ENCODE measurements at places on chromosomes 4 and X.
A peak's percentile ranks its signal among the peaks of the same experiment; 100 is the strongest.

- DNase-seq: no peak
Measured at GRCh38 chr4:39124885-39125599, 57.3 kb upstream of the WDR19 start.

DNA sequence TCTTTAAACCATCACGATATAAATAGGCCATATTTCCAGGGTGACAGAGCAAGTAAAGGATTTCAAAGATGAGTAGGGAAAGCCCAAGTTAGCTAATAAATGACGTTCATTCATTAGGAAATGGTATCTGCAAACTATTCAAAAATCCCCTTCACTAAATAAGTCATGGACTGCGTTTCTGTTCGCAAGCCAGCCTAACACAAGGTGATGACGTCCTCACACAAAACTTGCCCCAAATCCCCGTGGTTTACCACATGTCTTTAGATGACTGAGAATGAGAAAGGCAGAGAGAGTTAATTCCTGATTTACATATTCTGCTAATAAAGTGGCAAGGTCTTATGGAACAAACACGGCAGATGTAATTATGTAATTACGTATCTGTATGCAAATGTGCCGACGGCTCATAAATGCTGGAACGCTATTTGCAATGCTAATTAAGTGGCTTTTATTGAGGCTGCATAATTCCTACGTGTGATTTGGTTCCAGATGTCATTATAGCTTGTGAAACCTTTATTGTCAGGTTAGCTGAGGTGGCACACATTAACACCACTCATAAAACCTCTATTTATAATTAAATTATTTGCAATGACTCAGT is 437.7 kb upstream of the FRG1 start:
- no peak for DNase-seq

- no peak for DNase-seq
Measured at GRCh38 chr4:8847764-8848163, 23.9 kb downstream of the HMX1 start.

DNA sequence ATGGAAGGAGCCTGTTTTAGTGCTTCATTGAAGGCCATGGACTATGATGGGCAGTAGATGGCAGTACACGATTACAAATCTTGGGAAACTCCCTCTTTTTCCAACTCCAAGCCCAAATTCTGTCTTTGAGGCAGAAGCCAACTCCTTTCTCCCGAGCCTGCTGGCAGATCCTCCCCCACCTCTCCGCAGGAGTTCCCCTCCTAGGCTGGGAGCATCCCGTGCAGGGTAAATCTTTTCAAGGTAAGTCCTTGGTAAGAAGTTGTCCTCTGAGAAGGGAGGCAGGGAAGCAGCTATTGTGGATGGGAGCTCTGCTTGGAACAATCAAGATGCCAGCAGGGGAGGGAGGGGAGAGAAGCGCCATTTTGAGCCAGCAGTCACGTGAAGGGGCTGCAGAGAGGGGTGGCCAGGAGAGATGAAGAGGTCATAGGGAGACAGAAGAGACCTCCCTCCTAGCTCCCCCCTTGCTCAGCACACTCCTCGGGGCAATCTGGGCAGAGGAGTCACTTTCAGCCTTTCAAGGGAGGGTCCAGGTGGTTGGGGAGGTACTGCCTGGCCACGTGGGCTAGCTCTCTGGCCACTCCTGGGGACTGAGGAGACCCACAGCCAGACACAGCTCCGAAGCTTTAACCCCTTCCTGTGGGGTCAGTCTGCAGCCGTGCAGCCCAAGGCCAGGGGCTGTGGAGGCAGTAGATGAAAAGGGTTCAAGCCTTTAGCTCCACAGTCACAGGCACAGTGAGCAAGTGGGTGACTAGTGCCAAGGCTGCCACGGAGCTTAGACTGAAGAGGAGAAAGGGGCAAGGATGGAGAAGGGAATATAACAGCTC is 9.6 kb downstream of the CC2D2A start:
- DNase-seq: peak; percentile 68

GRCh38 chr4:40185830-40186664 is 10.8 kb upstream of the RHOH start:
- DNase-seq: no peak

DNA sequence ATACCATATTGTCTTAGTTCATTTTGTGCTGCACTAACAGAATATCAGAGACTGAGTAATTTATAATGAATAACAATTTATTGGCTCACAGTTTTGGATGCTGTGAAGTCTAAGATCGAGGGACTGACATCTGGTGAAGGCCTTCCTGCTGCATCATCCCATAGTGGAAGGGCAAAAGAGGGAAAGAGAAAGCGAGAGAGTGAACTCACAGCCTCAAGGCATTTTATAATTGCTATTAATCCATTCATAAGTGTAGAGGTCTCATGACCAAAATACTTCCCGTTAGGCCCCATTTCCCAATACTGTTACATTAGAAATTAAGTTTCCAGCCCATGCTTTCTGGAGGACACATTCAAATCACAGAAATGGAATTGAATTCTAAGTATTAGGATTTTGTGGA is 554.4 kb downstream of the TRAM1L1 start:
- DNase-seq: no peak

DNA sequence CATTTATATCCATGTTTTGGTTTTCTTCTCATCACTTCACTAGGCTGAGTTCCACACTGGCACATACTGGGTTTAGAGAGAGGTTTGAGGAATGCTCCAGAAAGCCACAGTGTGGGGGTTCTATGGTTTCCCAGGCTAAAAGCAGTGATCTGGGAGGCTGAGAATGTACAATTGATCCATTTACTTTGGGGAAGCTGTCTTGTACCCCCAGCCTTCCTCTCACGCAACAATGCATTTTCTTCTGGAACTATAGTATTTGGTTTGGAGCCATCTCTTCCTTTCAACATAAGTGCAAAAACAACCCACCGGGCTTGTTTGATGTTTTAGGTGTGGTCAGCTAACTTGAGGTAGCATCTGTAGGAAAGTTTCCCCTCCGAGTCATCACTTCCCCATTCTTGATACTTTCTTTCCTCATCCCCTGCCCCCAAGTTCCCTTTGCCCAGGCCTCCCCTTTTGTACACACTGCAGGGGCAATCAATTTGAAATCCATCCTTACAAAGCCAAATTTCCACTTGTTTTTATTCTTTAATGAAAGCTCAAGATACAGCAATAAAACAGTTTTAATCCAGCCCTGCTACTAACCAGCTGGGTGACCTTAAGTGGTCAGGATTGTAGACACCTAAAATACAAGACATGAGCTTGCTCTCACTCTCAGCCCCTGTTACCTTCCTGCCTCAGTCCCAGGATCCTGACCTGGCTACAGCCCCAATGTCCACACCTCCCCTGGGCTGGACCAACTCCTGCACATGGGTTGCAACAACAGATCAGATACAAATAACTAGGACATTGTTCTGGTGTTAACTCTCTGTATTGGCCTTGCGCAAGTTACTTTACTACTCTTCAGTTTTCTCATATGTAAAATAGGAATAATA is 109.2 kb downstream of the FHDC1 start:
- DNase-seq: no peak

GRCh38 chrX:39728852-39729598 is 368.7 kb downstream of the BCOR start:
- DNase-seq: no peak

Measured in occipital lobe (tissue), 3 donors.